Cortex of kidney (tissue), 1 donor: ENCODE measurements at places on chromosomes 5 and 9.

DNA sequence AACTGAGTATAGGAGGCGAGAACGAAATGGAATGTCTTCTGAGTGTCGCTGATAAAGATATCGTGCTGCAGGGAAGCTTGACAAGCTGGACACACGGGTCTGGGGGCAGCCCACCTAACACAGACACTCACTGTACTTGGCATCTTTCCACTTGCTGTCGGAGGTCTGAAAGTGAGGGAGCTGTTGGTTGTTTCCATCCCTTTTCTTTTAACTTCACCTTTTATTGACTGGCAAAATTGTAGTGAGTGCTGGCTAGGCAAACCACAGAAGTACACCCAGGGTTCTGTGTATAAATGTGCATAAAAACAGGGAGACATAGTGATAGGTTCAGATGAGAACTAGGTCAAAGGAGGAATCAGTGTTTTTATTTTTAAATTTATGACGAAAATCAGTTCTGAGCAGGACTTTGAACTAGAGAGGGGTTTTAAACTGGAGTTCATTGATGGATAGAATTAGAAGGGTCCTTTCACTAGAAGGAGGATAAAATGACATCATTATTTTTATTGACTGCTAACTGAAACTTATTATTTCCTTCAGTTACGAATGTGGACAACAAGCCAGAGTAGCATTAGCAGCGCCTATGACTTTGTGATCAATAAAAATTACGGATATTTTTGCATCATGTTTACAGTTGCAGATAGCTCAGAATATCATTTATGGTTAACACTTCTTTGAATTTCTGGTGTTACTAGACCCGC lies 817 bp downstream of the GAPVD1 start:
- no peak for DNase-seq

GRCh38 chr5:96297290-96297689 lies 135.8 kb downstream of the PCSK1 start:
- no peak for DNase-seq

- DNase-seq: no peak
Observed at GRCh38 chr9:106600955-106601560, 261.9 kb upstream of the ZNF462 start.

- DNase-seq: no peak
Observed at GRCh38 chr5:4907571-4907970, 232.6 kb upstream of the ADAMTS16 start.

DNA sequence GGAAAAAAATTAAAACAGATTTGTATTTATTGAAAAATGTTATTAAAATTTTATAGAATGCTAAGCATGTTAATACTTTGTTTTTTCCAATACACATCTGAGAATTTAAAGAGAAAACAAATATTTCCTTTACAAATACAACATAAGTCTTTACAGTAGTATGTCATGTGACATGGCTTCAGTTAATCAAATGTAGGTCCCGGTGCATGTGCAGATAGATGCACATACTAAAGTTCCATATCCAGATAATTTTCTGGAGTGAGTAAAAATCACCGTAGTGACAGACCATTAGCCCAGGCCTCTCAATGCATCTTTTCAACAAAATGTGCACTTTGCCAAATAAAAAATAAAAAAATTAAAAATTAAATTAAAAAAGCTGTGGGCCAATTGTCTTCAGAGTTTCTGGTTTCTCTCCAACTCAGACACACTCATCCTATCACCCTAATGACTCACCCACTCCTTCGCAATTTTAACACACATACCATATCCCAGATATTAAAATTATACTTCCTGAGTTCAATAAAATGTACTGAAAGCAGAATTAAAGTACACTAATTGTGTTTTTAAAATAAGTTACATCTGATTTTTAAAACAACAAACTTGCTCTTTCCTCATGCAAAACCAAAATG lies 508.1 kb downstream of the NR2F1-AS1 start:
- no peak for DNase-seq

GRCh38 chr5:136080113-136080482 lies 51.3 kb downstream of the TGFBI start:
- DNase-seq: no peak

DNA sequence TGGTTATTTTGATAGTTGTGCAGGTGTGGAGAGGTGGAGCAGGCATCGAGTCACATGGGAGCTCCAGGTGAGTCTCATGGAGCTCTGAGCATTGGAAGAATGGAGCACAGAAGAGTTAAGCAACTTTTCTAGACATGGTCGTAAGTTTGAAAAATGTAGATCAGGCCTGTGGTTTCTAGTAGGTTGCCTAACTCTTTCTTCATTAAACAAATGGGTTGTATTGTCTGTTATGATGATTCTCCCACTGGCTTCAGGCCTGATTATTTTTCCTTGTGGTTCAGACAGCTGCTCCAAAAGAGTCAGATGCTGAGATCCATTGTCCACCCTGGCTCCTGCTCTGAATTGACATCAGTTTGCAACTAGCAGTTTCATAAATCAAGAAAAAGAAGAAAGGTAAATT lies 80.3 kb upstream of the RPS23 start:
- no peak for DNase-seq

- no peak for DNase-seq
Observed at GRCh38 chr9:84447305-84447704, 106.7 kb upstream of the SLC28A3 start.

- DNase-seq: no peak
Observed at GRCh38 chr9:15160673-15161072, 146.3 kb downstream of the TTC39B start.

DNA sequence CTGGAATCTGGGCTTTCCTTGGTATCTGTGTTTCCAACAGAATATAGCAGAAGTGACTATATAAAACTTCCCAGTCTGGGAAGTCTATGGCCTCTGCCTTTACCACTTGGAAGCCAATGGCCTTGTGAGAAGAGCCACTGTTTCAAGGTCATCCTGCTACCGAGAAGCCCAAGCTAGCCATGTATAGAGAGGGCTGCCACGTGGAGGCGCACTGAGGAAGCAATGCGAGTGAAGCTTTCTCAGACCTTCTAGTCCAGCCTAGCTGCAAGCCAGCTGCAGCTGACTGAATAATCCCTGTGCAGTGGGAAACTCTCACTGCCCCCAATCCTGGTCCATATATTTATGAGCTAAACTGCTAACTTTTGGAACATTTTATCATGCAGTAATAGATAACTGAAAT lies 661.8 kb upstream of the RIOK2 start:
- DNase-seq: no peak

DNA sequence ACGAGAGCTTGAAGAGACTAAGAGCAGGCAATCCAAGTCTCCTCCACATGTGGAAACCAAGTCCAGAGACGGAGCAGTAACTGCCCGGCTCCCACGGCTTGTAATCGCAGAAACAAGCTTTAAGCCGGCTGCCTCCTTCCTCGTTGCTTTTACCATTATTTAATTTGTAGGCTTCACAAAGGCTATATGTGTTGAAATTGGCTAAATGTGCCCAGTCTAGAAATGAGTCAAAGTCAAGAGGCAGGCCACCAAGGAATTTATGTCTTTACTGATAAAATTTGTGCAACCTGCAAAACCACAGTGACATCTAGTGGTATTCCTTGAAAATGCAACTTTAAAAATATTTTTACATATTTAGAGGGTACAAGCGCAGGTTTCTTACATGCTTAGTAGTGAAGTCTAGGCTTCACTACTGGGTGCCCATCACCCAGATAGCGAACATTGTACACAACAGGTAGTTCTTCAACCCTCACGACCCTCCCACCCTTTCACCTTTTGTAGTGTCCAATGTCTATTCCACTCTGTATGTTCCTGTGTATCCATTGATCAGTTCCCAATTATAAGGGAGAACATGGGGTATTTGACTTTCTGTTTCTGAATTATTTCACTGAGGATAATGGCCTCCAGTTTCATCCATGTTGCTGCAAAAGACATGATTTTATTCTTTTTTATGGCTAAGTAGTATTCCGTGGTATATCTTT lies 33.5 kb upstream of the EBF1 start:
- no peak for DNase-seq

- DNase-seq: no peak
Observed at GRCh38 chr5:154213592-154213991, 23.1 kb downstream of the GALNT10 start.

GRCh38 chr5:75331-76320 lies 16.3 kb upstream of the PLEKHG4B start:
- no peak for DNase-seq

DNA sequence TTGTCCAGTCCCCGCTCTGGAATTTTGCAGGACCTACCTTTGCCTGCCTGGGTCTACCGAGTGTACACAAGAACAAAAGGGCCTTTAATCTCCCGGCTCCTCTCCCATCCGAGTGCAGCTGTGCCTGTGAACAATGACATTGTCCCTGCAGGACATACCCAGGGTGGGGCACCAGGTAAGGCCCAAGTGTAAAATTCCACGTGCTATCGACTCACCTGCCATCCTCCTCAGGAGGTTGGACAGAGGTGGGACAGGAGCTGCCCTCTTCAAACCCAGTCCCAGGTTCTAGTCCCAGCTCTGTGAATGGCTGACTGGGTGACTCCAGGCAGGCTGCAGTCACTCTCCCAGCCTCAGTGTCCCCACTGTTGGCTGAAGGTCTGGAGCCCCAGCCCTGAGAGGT lies 159.6 kb upstream of the ALDH1B1 start:
- no peak for DNase-seq

DNA sequence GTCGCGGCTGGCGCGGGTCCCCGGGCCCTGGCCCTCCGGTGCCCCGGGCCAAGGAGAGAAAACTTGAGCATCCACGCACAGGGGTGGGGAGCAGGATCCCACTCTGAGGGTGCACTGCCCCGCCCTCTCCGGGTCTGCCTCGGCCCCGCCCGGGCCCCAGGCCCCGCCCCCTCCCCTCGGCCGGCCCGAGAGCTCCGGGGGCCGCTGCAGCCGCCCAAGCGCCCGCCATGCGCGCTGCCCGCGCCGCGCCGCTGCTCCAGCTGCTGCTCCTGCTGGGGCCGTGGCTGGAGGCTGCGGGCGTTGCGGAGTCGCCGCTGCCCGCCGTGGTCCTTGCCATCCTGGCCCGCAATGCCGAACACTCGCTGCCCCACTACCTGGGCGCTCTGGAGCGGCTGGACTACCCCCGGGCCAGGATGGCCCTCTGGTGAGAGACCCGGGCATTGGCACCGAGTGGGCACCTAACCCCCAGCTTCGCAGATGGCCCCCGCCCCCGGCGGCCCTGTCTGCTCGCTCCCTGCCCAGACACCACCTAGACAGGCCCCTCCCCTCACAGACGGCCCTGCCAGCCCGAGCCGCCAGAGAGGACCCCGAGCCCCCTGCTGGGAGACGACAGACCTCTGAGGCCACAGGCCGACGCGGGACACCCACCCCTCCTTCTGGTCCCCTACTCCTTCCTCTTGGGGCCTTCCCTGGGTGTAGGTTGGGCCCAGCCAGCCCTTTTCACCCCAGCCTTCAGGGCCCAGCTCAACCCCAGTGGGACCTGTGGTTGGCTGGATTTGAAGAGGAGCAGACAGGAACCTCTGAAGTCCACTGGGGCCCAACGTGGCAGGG lies at the start of gene CERCAM:
Gene CERCAM, plus strand, starts transcription at position 207 of the 831 bp plus-strand sequence. Its CDS starts 21 bp downstream, at position 228.
- no peak for DNase-seq

DNA sequence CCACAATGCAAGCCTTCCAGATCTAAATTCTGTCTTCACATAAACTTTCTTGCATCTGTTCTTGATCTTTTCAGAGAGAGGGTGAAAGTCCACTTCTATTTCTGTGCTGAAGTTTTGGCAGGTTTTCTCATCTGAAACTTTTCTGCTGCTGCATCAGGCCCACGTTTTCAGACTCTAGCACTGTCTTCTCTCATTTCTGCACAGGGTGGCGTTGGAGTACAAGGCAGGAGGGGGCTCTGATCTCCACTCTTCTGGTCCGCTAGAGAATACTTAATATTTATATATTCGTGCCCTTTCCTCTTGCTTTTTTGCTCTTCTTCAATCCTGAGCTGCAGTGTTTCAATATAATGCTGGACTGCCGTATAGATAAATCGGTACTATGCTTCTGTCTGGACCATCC lies 204.0 kb upstream of the PRDM9 start:
- DNase-seq: no peak

DNA sequence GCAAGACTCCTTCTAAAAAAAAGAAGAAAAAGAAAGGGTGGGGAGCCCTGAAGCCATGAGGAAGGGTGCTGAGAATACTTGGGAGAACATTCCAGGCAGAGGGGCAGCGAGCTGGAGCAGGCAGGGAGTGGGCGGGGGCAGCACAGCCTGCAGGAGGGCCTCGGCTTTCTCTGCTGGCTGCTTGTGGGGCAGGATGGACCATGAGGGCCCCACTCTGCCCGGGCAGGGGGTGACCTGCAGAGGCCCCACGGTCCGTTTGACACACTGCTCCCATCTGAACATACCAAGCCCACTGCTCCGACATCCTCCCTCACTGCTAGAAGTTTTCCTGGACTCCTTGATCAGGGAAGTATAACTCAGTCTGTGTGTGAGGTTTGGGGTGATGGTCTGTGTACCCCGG lies 11.7 kb upstream of the NUP214 start:
- no peak for DNase-seq

GRCh38 chr5:54895816-54896341 lies 89.5 kb downstream of the ESM1 start:
- no peak for DNase-seq

DNA sequence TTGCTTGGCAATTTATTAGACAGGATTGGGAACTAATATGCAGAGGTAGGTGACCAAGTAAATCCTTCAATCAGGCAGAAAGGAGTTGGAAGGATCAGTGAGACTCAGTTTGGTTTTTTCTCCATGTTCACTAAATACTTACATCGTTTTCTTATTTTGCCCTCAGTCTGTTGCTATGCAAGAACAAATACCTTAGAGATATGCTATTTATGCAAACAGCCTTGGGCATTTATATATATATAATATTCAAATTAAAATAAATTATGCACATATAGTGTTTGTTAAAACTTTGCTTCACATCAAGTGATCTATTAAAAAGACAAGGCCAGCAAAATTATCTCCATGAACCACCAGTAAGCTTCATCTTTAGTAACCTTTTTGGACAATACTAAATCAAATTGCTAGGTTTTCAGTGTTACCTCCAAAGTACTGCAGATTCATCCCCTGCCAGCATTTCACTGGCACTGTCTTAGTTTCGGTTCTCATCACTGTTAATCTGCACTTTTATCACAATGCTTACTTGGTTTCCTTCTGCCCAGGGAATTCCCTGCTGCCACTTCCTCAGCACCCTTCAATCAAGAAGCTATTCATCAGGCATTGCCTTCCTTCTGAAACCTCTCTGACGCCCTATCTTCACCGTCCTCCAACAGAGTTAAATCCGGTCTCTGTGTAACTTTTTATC lies 26.0 kb upstream of the LIFR start:
- no peak for DNase-seq

- DNase-seq: no peak
Observed at GRCh38 chr5:151047814-151048425, 27.5 kb downstream of the GPX3 start.

- no peak for DNase-seq
Observed at GRCh38 chr9:137193771-137194170, 5.3 kb downstream of the SSNA1 start.

GRCh38 chr9:120264528-120264927 lies 315.4 kb downstream of the CDK5RAP2 start:
- DNase-seq: no peak

- no peak for DNase-seq
Observed at GRCh38 chr9:81666123-81666522, 23.2 kb downstream of the TLE1 start.

- DNase-seq: no peak
Observed at GRCh38 chr9:101639311-101639710, 44.5 kb upstream of the PPP3R2 start.
